ENCODE measurements at places on chromosomes 5 and 9.

DNA sequence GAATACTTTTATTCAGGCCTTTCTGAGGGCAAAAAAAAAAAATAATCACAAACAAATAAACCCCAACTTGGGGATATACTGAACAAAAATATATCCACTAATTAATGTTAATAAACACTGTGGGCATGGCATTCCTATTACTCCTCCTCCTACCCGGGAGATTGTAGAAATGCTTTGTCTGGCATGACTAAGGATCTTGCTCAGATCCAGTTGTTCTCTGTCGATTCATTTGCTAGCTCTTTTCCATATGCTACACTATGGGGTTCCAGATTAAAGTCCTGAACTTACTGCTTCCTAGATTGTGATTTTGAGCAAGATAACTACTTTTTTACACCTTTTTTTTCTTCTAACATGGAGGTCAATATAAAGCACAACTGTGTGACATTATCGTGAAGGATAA is 102.2 kb upstream of the PRR16 start:
- DNase-seq, result no peak

- no peak for DNase-seq
Observed at GRCh38 chr5:1776831-1777230, 22.8 kb downstream of the MRPL36 start.

DNA sequence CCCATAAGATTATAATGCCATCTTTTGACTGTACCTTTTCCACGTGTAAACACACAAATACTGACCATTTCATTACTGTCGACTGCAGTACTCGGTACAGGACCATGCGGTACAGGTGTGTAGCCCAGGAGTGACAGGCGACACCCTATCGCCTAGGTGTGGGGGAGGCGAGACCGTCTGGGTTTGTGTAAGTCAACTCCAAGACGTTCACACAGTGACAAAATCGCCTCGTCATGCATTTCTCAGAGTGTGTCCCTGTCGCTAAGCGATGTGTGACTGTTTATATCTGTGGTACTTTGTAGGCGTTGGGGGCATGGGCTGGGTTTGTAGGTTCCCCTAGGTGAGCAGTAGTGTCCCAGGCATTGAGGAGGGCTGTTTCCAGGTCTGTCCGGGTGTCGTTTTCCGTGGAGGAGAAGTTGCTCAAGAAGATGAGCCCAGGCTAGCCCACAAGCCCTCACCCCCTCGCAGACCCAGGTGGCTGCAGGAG is 20.3 kb downstream of the NEK6 start:
- no peak for DNase-seq

DNA sequence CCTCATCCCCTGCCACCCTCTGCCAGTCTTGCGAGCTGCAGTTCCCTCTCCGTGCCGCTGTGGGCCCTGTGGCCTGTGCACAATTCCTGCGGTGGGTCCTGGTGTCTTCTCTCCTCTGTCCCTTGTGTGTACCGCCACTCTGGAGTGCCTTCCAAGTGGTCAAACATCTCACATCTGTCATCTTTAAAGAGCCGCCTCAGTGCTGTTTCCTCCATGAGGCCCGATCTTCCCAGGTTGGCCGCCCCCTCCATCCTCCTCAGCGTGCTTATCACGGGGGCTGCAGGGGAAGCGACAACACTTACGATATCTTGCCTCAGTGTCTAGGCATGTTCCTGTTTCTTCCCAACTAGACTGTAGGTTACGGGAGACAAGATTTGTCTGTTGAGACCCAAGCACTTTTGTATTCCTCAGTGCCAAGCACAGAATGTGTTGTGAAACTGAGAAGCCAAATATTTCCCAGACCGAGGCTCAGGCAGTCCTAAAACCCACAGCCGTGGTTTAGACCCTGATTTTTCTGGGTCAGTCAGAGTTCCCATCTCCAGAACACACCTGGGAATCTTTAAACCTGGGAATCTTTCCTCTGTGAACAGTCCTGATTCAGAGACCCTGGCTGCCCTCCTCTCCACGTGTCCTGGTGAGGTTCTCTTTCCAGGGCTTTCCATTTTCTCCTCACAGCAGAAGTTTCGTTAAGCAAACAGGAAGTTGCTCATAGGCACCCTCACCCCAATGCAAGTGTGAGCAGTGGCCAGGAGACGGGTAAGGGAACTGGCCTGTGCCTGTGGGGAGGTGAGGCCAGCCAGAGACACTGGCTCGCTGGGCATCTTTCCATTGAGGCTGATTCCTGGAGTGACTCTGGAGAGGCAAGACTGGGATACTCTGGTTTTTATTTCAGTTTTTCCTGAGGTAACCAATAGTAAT is 28.8 kb downstream of the SLC46A2 start:
- DNase-seq, result no peak

DNA sequence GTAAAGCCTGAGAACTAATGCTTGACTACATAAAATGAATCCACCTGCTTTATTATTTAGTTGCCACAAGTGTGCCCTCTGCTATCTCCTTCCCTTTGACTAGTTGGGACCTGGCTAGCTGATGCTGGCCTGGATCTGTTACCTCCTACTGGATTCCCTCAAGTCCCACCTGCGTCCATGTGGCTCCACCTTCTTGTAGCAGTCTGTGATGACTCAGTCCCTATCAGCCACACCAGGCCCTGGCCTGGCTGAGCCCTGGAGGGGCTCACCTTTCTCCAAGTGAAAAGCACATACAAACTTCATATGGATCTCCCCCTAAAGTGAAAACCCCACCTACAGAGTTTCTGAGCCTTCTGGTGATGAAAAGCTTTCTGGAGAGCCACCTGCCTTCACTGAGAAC is 611.4 kb downstream of the SEMA5A start:
- DNase-seq, result no peak

GRCh38 chr9:128610897-128611296 is 45.8 kb downstream of the DYNC2I2 start:
- no peak for DNase-seq

DNA sequence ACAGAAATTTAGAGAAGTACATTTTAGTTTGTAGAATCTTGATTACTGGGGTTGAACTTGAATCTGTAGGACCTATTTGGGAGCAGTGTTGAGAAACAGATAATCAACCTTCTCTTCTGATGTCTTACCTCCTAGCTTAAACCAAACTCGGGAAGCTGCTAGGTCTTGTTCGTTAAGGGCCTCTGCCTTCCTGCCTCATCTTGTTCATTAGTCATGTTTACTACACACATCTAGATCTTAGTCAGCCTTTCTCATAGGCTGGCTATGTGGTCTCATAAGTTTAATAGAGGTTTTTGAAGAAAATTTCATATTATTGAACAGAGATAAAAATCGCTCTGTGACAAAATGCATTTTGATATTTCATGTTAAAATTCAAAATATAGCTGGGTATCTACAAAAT is 331.0 kb upstream of the EDIL3 start:
- no peak for DNase-seq

DNA sequence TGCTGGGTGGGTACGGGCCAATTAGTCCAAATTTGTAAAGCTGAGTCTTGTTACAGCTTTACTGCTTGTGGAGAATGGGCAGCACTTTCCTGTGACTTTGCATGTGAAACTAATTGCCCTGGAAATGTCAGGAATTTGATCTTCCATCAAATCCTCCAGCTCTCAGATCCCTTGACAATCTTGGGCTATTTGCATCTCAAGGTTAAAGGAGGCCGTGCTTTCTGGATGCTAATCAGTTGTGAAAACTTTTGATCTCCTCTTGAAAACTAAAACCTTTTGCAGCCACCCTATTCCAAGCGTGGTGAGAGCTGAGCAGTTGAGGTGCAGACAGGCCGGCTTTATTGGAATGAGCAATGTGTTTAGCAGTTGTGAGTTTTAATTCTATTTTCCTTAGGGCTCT is 68.0 kb upstream of the CLINT1 start:
- DNase-seq, result no peak

DNA sequence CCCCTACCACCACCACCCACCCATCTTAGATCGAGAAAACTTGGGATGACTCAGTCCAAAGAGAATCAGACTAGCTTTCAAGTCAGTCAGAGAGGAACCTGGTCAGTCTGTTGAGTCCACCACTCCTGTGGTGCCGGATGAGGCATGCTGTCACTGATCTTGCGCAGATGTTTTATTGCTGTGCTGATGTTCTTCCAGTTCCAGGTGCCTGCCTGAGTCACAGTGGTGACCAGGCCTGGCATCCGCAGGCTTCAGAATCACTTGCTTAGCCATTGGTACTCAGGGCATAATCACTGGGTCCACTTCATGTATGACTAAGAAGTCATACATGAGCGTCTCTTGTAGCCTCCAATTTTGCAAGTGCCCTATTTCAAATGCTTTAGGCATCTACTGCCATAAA is 114.1 kb downstream of the MUSK start:
- DNase-seq, result no peak

DNA sequence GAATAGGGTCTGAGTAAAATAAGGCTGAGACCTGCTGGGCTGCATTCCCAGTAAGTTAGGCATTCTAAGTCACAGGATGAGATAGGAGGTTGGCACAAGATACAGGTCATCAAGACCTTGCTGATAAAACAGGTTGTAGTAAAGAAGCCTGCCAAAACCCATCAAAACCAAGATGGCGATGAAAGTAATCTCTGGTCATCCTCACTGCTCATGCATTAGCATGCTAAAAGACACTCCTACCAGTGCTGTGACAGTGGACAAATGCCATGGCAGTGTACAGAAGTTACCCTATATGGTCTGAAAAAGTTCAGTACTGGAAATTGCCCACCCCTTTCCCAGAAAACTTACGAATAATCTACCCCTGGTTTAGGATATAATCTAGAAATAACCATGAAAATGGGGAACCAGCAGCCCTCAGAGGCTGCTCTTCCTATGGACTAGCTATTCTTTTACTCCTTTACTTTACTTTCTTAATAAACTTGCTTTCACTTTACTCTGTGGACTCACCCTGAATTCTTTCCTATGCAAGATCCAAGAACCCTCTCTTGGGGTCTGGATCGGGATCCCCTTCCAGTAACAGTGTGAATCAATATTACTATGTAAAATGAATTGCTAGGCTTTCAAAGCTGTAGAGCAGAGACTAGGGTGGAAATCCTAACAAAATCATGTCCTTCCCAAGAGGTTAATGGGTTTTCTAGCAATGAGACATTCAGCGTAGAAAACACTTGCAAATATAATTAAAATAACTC is 257.8 kb downstream of the KIAA0825 start:
- DNase-seq, result no peak

GRCh38 chr5:102762562-102763227 is 7.6 kb downstream of the PAM start:
- DNase-seq, result no peak

DNA sequence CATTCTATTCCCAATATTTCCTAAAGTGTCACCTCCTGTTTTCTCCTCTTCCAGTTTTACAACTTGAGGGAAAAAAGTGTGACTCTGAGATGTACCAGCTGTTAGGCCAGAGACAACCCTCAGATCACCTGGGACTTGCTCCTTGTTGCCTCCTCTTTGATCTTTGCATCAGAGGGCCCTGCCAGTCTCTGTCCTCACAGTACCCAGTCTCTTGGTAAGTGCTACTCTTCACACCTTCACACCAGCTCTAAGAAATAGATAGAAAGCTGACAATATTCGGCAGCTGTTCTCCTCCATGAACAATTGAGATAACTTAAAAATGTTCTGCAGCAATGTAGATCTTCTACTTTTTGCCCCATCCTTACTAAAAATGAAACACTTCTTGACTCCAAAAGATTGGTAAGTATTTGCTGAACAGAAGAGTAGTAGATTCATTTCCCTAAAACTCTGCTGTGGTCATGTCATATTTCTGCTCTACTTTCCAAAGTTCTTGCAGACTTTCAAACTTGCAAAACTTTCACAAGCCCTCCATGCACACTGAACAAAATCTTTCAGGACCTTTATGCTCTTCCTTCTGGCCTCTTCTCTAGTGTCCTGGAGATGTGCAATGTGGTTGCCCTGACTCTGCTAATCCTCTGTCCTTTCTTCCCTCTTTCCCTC is 188.6 kb downstream of the SNX18 start:
- DNase-seq, result no peak

DNA sequence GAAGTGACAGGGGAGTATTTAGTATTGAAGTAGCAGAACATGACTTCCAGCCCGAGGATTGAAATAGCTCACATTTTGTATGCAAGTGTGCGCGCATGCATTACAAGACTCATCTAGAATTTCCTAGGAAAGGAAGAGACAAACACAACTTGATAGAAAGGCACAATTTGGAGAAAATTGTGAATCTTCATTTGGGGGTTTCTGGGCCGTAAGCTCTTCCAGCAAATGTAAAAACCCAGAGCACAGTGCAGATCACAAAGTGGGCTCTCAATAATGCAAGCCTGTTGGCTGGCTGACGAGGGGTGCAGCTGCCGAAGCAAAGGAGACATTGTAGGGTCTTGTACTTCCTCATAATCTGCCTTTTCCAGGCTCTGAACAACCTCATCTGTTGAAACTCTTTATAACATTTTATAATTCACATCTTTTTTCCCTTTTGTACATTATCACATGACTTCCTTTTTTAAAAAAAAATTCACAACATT is 109.0 kb downstream of the BAAT start:
- no peak for DNase-seq

DNA sequence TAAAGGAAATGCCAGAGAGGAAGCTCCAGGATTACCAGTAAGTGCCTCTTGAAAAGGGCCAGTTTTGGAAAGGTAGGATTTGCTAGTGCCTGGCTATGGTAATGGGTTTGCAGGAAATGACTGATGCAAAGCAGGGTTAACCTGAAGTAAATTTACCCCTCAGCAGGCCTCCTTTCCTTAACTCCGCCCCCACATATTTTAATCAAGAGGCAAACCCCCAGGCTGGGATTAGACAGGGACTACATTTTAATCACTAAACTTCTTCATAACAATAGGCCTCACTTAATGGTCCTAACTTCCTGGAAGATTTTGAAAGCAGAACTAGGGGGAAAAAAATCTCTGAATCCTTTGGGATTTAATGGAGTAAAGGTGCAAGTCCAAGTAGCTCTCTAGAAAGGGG is 10.2 kb upstream of the SLC1A3 start:
- DNase-seq, result no peak

DNA sequence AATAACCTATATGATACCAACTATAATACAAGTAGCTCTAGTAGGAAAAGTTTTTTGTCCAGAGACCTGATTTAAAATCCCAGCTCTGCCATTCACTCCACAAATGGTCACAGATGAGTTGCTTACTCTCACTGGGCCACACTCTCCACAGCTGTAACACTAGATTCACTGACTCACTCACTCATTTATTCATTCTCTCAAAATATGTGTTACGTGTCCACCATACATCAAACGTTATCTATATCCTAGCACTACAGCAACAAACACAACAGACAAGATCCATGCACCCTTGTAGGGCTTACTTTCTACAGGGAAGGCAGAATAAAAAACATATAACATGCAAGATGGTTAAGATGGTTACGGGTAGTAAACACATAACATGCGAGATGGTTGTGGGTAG is 146.3 kb downstream of the CDK5RAP2 start:
- no peak for DNase-seq

- DNase-seq, result no peak
Observed at GRCh38 chr5:130992621-130993020, 172.4 kb downstream of the HINT1 start.

DNA sequence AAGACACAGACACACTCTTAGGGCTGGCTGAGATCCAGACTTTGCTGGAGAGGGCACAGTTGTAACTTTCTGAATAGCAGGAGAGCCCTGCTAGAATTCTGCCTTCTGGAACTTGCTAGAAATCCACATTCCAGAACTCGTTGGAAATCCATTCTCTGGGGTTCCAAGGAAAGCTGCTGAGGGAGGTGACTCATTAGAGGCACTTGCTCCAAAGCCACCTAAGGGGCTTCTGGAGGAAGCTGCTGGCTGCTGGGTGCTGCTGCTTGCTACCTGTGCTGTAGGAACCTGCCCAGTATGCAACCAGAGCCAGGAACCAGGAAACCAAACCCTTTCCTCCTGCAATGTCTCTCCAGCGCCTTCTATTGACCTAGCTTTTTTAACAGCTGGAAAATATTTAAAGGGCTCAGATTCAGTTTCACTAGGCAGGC is 4.1 kb upstream of the TLE4 start:
- DNase-seq, result no peak
